ENCODE measurements at places on chromosomes 3 and 15.

- DNase-seq, result no peak
Observed at GRCh38 chr15:46461416-46461815, 826.6 kb downstream of the SQOR start.

GRCh38 chr3:72586694-72587093 lies 261.6 kb downstream of the SHQ1 start:
- DNase-seq, result no peak

DNA sequence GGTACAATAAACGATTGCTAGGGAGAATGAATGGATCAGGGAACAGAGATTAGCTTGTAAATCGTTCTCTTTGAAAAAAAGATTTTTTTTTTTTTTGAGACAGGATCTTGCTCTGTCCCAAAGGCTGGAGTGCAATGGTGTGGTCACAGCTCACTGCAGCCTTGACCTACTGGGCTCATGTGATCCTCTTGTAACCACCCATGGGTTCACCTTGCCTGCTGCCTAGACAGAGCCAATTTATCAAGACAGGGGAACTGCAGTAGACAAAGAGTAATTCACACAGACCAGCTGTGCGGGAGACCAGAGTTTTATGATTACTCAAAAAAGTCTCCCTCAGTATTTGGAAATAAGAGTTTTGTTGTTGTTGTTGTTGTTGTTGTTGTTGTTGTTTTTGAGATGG lies 39.6 kb downstream of the METTL6 start:
- DNase-seq, result no peak

- DNase-seq, result no peak
Observed at GRCh38 chr3:147655236-147655635, 246.1 kb downstream of the ZIC1 start.

GRCh38 chr15:83380059-83380458 lies 67.1 kb upstream of the SH3GL3 start:
- DNase-seq, result no peak

Measured in T-cell (primary cell).